ENCODE measurements at places on chromosomes 3 and 15.
A peak's percentile ranks its signal among the peaks of the same experiment; 100 is the strongest.

DNA sequence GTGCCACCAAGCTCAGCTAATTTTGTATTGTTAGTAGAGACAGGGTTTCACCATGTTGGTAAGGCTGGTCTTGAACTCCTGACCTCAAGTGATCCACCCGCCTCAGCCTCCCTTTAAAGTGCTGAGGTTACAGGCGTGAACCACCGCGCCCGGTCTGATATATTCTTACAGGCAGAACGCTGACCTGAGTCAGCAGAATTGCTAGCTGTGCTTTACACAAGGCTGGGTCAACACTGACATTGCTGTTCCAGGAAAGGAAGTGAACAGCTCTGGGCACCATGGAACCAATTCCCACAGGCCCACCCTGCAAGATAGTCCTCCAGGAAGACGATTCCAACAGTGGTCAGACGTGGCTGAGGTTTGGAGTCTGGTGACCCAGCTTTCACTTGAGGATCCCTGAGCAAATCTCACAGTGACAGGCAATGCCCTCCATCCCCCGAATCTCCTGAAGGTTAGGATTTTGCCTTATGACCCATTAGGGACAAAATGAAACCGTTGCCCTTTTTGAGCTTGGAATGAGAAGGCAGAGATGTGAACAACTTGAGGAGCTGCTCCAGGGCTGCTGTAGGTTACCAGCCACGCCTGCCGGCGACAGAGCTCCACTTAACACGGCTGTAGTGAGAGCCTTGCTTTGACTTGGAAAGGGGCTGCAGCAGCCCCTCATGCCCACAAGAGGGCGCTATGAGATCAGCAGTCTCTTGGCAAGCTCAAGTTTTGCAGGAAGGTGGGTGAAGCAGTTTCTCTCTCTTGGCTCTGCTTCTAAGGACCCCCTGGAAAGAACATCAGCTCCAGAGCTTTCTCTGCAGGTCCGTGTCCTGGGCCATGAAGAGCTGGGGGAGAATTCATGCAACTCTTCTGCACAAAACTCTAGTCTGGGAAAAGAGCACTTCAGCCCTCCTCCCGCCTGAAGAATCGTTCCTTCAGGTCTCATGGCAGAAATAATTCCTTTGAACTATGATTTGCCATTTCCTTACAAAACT lies 74.1 kb downstream of the SENP2 start:
- peak; percentile 61 for DNase-seq

DNA sequence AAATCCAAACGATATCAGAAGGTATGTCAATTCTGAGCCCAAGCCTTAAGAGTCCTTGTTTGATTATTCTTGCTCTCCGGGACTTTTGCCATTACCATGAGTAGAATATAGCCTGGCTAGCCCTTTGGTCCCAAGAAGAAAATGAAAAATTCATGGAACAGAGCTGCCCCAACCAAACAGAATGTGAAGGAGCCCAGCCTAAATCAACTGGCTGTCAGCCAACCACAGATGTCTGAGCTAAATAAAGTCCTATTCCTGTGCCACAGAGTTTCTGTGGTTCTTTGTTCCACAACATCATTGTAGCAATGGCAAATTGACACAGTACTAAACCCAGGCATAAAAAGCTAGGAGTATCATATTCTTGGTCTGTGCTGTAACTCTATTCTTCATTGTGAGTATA lies 185.2 kb downstream of the CPNE4 start:
- no peak for DNase-seq

GRCh38 chr3:53151870-53152660 lies 8.9 kb upstream of the PRKCD start:
- no peak for DNase-seq

- no peak for DNase-seq
These were observed 53.1 kb downstream of the TRANK1 start for GRCh38 chr3:36891701-36892160.

DNA sequence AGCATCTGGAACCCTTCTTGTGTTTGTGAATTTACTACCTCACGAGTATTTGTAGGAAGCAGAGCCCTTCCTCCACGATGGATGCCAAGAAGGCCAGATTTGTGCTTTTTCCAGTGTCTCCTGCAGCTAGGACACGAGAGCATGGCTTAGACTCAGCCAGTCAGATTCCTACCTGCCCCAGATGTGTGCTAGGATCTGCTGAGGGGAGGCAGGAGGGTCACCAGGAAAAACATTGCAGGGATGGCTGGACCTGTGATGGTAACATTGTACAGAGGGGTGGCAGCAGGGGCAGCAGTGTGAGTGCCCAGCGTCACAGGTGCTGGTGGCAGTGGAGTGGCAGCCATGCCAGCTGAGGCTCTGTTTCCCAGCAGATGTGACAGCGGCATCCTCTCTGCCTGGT lies 285.3 kb downstream of the FAM43A start:
- no peak for DNase-seq

- peak; percentile 17 for DNase-seq
These were observed 24.0 kb upstream of the C3orf70 start for GRCh38 chr3:185176750-185177359.

GRCh38 chr3:42188376-42188775 lies 77.6 kb downstream of the CCK start:
- no peak for DNase-seq

DNA sequence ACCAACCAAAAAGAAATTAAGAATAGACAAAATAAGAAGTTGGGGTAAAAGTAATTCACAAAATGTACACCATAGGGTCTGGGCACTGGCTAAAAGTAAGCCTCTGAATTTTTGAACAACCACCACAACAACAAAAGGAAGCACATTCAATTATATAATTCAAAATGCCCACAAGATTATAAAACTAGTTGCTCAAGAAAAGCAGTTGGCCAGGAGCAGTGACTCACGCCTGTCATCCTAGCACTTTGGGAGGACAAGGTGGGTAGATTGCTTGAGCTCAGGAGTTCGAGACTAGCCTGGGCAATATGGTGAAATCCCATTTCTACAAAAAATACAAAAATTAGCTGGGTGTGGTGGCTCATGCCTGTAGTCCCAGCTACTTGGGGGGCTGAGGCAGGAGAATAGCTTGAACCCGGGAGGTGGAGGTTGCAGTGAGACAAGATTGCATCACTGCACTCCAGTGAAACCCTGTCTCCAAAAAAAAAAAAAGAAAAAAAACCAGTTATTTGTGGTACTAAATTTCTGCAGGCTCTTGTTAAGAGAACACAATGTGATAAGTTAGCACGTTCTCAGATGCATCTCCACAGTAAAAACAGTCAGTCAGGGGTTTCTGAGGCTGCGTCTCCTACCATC lies 6.6 kb upstream of the ATP11B start:
- no peak for DNase-seq

DNA sequence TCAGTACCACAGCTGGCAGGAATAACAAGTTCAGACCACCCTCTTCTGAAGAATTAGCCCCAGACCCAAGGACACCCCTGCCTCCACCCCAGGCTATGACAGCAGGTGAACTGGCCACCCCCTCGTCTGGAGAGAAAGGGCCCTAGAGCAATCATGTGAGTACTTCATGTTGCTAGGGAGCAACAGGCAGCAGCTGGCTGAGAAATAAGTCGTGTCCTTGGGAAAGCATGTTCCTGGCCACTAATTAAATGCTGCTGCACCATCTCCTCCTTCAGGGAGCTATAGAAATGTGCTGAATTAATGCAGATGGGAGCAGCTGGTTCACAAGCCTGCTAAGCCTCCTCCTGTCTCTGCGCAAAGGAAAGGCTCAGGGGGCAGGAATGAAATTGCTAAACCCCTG lies 31.5 kb downstream of the MRPS11 start:
- no peak for DNase-seq

DNA sequence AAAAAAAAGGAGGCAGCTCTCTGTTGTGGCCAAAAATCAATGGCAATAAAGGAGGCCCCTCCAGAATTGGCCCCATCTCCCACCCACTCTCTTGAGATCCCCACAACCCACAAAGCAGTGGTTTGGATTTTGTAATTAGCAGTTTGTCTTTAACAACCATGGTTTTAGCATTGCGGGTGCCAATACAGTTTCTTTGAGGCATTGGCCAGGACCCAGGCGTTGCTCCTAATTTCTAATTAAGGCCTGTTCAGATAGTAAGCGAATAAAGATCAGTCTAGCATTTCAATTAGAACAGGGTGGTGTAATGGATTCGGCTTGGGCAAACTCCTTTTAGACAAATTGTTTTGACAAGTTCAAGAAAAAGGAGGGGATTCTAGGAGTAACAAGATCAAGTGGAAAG lies 23.6 kb upstream of the UACA start:
- DNase-seq, result no peak

- DNase-seq, result no peak
These were observed 71.1 kb downstream of the DNAJB8 start for GRCh38 chr3:128395500-128396162.

DNA sequence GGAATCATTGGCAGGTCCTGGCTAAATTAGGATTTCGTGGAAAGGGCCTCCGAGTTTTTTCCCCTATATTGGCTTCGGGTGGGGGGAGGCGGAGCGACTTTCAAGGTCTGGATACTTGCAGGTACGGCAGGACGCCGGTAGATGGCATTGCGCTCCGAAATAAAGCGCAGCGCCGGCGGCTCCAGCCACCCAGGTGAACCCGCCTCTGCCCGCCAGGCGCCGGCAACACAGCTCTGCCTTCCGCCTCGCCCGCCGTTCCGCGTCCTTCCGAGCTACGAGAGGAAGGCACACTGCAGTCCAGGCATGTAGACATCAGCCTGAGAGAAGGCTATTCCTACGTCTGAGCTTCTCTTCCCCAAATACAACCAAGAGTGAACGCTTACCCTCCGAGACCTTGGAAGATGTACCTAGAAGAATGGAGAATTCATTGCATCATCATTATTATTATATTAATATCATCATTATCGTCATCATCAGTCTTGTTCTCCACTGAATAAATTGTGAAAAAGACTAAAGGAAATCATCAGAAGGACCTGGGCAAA lies 514.1 kb downstream of the MECOM start:
- peak; percentile 63 for DNase-seq

DNA sequence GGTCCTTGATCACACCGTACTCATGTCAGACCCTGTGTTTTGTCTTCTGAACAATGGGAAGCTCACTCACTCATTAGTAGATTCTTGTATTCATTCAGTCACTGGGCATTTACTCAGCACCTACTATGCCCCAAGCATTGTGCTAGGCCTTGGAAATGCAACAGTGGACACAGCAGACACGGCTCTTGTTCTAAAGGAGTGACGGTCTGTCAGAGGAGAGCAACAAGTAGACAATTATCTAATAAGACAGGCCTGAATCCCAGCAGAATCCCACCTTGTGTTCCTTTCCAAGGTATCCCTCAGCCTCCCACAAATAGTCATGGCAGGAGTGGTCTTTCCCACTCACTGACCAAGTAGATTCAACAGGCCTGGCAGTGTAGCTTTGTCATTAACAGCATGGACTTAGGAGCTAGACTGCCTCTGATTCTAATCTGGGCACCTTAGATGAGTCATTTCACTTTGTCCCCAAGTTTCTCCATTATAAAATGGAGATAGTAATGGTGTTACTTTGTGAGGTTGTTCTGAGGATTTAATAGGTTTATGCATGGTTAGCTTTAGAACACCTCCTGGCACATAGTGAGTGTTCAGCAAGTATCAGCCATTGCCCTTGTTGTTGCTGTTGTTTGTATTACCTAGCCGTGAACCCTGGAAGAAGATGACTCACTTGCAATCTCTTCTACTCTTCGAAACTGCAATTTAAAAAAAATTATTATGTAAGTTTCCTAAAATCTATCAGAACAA lies 69.1 kb downstream of the SSUH2 start:
- DNase-seq, result no peak

DNA sequence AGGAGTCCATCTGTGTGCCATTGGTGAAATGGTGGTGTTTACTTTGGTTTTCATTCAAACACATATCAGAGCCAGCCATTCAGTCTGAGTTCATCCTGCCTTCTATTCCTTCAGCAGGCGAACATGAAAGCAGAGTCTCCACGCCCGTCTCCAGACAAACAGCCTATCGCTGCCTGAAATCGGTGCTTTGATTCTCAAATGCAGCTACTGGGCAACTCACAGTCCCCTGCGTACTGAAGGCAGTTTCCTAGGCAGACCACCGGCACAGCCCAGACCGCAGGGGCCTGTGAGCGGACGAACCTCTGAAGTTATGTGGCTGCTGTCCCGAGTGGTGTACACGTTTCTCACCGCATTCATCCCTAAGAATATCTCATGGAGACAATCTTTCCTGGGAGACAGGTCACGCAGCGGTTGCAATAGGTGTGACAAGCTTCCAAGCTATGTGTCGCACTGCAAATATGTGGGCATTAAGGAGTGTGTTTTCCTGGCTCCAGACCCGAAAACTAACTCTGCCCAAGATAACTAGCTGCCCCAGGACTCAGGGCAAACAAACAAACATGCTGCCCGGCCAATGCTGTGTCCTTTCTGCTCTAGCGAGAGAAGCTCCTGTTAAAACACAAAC lies 16.9 kb upstream of the RYR3 start:
- DNase-seq, result no peak

GRCh38 chr3:145983101-145983500 lies 177.9 kb downstream of the PLOD2 start:
- DNase-seq, result no peak

DNA sequence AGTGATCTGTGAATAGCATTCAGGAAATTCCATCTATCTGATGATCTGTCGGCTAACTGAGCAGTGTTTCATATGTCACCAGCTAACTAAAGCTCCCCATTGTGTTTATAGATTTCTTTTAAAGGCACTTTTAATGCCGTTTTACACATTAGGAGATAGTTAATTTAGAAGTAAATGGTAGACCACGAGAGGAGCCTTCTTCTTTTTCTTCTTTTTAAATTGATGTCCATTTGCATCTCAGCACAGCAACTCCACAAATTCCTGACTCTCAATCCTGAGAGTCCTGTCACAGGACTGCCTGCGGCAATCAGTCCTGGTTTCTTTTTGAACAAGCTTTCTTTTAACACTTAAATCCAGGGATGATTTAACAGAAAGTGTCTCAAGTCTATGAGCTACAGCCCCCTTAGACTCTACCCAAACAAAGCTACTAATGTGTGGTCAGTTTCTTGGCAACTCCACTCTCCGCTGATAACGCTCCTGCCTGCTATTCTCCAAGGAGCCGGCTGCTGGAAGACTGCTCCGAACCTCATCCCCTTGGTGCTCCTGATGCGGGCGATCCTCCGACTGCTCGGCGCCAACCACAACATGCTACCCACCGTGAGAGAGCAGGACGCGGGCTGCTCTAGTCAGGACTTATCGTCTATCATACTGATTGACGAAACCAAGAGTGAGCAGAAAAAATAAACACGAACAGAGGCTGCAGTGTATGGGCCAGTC lies 421.4 kb downstream of the MECOM start:
- DNase-seq, result no peak

DNA sequence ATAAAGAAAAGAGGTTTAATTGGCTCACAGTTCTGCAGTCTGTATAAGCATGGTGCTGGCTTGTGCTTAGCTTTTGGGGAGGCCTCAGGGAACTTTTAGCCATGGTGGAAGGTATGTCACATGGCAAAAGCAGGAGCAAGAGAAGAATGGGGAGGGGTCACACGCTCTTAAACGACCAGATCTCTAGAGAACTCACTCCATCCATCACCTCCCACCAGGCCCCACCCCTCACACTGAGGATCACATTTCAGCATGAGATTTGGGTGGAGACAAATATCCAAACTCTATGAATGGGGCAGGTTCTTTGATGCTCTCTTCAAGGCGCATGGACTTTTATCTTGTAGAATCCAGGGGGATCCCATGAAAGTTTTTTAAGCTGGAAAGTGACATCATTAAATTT lies 75.7 kb downstream of the ITPR1 start:
- DNase-seq, result no peak

Data from CD4-positive, alpha-beta T cell treated with Interleukin-21 for 1 hour (primary cell).